ENCODE measurements at places on chromosomes 7 and 10. TPM values are rescaled to one million over a fixed set of nuclear protein-coding genes. Genes with fewer than 3 reads are reported as not detected.
A peak's percentile ranks its signal among the peaks of the same experiment; 100 is the strongest.

Gene AKR1C8
- polyA plus RNA-seq: not detected

Gene NPY4R2
- not detected for polyA plus RNA-seq

Gene ASB10
- not detected for polyA plus RNA-seq

Gene WDFY4
- polyA plus RNA-seq: not detected

Gene PTEN
- 4.2 TPM for polyA plus RNA-seq

Gene ZNF488
- polyA plus RNA-seq: 9.6 TPM

Gene CABCOCO1
- polyA plus RNA-seq: not detected

DNA sequence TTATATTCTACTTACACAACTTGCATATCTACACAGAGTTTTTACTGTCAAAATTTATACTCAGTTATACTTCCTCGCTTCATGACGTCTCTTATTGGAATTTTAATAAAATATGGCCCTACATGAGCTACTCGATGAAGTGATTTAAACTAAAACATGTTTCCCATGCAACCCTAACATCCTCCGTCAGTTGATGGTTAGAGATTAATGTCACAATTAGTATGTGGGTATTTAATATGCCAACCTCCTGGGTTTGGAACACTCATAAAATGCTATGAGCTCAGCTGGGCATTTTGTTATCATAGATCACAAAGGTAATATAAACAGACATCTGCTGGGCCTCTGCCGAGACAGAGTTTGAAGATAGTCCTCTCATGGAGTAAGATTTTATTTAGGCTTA, 66.5 kb downstream of the GNAT3 start:
- no peak overlapping the region for H3K4me3 ChIP-seq
- H3K4me1 ChIP-seq: no peaks in the 10 kb centered on the region
- H3K36me3 ChIP-seq: no peaks in the 10 kb centered on the region
- no peak overlapping the region for H3K27ac ChIP-seq
- no peak for DNase-seq

GRCh38 chr10:71211775-71212317, 524 bp upstream of the UNC5B start:
- H3K27ac ChIP-seq: no peak overlapping the region
- H3K4me1 ChIP-seq: peaks cover 24% of the 10 kb centered on the region
- H3K36me3 ChIP-seq: no peaks in the 10 kb centered on the region
- H3K4me3 ChIP-seq: peak overlapping the region; percentile 38

DNA sequence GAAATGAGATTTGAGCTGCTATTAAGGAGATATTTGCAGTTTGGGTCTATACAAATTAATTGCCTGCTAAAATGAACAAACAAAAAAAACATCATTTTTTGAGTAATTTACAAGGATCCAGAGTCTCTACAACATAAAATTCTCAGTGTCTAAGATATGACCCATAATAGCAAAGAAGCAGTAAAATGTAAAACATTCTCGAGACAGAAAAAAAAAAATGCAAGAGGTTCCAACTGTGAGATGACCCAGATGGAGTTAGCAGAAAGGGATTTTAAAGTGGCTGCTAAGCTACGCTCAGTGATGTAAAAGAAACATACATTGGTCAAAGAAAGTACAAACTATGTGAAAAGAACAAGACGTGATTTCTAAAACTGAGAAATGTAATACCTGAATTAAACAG, 471.0 kb downstream of the SH2D4B start:
- no peaks in the 10 kb centered on the region for H3K36me3 ChIP-seq
- no peaks in the 10 kb centered on the region for H3K4me1 ChIP-seq
- H3K4me3 ChIP-seq: no peak overlapping the region
- H3K27ac ChIP-seq: no peak overlapping the region
- no peaks in the 10 kb centered on the region for H3K27me3 ChIP-seq
- DNase-seq: no peak

GRCh38 chr10:118943253-118943652, 86.3 kb upstream of the NANOS1 start:
- no peaks in the 10 kb centered on the region for H3K36me3 ChIP-seq
- H3K4me1 ChIP-seq: peaks cover 6% of the 10 kb centered on the region
- H3K27me3 ChIP-seq: no peaks in the 10 kb centered on the region
- no peak for DNase-seq

GRCh38 chr7:24381894-24382505, 98.0 kb downstream of the NPY start:
- H3K36me3 ChIP-seq: no peaks in the 10 kb centered on the region
- H3K27me3 ChIP-seq: no peaks in the 10 kb centered on the region
- no peak for DNase-seq

DNA sequence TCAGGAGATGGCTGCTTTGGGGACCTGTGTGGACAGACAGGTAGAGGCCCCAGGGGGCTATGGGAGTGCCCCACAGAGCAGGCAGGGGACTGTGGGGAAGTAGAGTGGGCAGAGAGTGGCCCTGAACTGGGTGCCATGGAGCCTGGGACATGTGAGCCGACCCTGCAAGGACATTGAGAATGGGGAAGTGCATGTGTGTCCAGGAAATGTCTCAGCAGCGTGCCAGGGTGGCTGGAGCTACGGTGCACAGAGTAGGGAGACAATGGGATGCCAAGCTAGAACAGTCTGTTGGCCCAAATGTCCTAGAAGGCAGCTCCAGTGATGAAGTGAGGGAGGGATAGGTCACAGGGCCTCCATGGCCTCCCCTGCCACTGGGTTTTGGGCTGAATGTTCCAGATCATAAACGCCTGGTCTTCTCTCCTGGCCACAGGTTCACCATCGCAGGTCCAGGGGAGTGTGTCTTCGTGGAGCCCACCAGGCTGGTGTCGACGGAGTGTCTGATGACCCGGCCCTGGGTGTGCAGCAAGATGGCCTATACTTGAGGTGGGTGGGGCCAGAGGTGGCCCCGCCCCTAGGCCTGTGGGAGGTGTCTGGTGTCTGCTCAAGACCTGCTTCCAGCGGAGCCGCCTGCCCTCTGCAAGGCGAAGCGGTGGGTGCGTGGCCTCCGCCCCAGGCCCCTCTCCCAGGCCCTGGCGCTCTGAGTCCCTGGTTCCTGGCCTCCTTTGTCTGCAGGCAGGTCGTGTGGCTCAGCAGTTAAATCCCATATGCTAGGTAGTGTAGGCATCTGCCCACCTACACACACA, 20.5 kb downstream of the CLEC2L start:
- H3K4me3 ChIP-seq: no peak overlapping the region
- no peak overlapping the region for H3K27ac ChIP-seq
- DNase-seq: no peak
- no peaks in the 10 kb centered on the region for H3K27me3 ChIP-seq
- H3K36me3 ChIP-seq: no peaks in the 10 kb centered on the region

DNA sequence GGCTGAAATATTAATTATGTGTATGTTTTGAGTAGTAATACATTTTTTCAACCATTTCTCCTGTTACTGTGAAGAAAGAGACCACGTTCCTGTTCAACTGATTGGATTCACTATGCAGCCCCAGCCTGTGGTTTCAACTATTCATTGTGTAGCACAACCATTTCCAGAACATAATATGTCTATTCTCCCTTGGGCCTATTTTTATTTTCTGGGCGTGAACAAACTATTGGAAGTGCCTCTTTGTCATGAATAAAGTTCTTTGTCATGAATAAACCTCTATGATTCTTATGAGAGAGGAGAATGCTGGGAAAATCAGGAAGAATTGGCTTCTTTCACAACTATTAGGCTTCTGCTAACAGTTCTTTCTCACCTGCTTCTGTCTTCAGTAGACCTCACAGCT, 152.4 kb downstream of the GNAT3 start:
- no peaks in the 10 kb centered on the region for H3K4me1 ChIP-seq
- H3K27me3 ChIP-seq: no peaks in the 10 kb centered on the region
- H3K4me3 ChIP-seq: no peak overlapping the region
- no peak overlapping the region for H3K27ac ChIP-seq
- DNase-seq: no peak
- no peaks in the 10 kb centered on the region for H3K36me3 ChIP-seq

DNA sequence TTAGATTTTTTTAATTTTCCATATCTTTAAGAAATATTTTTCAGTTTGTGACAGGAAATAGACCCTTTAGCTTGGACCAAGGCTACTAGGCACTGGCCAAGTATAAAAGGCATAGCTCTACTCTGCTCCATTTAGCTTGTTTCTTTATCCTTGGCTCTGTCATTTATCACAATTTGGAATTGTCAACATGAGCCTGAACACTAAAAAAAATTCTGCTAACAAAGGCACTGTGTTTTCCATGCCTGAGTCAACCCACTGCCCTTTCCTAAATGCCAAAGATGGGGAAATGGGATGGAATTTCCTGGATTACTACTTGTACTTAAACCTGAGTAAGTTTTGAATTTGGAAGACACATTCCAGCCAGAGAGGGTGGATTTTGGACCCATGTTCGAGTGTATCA, 128.4 kb downstream of the NSUN6 start:
- H3K27ac ChIP-seq: no peak overlapping the region
- H3K27me3 ChIP-seq: no peaks in the 10 kb centered on the region
- H3K4me1 ChIP-seq: no peaks in the 10 kb centered on the region
- no peak overlapping the region for H3K4me3 ChIP-seq
- H3K36me3 ChIP-seq: no peaks in the 10 kb centered on the region
- DNase-seq: no peak

DNA sequence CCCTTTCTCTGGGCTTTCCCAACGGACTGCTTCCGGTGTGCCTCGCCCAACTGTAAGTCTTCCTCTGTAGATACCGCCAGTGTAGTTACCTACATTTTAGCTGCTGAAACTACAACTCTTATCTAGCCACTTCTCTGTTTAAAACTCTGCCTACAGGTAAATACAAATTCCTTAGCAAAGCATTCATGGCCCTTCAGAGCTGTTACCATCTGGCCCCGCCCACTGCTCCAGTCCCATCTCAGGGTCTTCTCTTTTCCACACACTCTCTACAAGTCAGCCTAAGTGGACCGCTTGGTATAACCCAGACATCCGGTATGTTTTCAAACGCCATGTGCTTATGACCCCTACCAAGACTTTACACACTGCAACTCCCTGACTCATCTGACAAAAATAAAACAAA, 41.0 kb upstream of the LAMB4 start:
- no peak overlapping the region for H3K27ac ChIP-seq
- H3K4me1 ChIP-seq: no peaks in the 10 kb centered on the region
- no peak for DNase-seq
- no peaks in the 10 kb centered on the region for H3K27me3 ChIP-seq

GRCh38 chr7:2886900-2887299, 42.8 kb upstream of the GNA12 start:
- H3K27me3 ChIP-seq: no peaks in the 10 kb centered on the region
- no peak overlapping the region for H3K27ac ChIP-seq
- H3K4me3 ChIP-seq: no peak overlapping the region
- H3K4me1 ChIP-seq: peaks cover 7% of the 10 kb centered on the region
- no peaks in the 10 kb centered on the region for H3K36me3 ChIP-seq

DNA sequence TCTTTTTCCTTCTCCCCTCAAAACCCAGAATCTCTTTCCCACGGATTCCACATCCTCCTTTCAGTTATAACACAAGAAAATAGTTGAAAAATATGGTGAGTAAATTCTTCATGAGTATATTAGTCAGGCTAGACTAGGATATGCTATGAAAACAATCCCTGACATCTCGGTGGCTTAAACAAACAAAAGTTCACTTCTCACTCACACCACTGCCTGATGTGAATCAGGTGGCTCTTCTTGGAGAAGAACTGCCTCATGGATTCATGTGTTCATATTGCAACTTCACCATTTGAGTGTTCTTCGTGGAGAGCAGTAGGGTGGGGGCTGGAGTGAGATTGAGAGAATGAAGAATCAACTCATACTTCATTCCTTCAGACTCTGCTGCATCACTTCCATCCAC, 204.1 kb downstream of the PHF14 start:
- no peaks in the 10 kb centered on the region for H3K4me1 ChIP-seq
- DNase-seq: no peak
- H3K27ac ChIP-seq: no peak overlapping the region
- H3K4me3 ChIP-seq: no peak overlapping the region
- peaks cover 1% of the 10 kb centered on the region for H3K27me3 ChIP-seq

GRCh38 chr10:107085665-107086525, 78.6 kb downstream of the SORCS1 start:
- no peaks in the 10 kb centered on the region for H3K4me1 ChIP-seq
- H3K27ac ChIP-seq: no peak overlapping the region
- DNase-seq: no peak
- no peaks in the 10 kb centered on the region for H3K36me3 ChIP-seq
- H3K4me3 ChIP-seq: no peak overlapping the region

- peaks cover 11% of the 10 kb centered on the region for H3K27me3 ChIP-seq
- DNase-seq: no peak
- peaks cover 3% of the 10 kb centered on the region for H3K36me3 ChIP-seq
- H3K4me3 ChIP-seq: no peak overlapping the region
- H3K4me1 ChIP-seq: peaks cover 15% of the 10 kb centered on the region
These were observed 6.2 kb downstream of the VIPR2 start for GRCh38 chr7:159138508-159138907.

DNA sequence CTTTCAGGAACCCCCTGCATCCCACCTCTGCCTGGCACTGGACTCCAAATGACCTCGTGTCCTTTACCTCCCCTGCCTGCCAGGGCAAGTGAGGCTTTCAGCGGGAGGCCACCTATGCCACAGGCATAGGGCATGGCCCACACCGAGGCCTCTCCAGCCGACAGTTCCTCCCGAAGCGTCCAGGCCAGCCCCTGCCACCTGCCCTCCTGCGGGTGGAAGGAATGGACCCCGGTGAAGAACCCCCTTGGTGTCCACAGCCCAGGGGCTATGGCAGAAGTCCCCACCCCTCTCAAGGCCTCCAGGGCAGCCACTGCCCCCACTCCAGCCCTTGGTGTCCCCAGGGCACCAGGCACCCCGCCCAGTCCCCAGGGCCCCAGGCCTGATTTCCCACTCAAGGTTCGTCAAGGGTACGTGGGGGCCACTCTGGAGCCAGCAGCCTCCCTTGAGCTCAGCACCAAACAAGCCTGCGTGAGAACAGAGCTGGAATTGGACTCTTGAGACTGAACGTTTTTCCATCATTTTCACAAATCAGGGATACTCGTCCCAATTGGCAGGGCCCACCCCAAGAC, 3.1 kb downstream of the FUOM start:
- H3K4me3 ChIP-seq: no peak overlapping the region
- H3K4me1 ChIP-seq: no peaks in the 10 kb centered on the region
- peaks cover 11% of the 10 kb centered on the region for H3K27me3 ChIP-seq

- DNase-seq: no peak
- H3K27ac ChIP-seq: no peak overlapping the region
- no peaks in the 10 kb centered on the region for H3K4me1 ChIP-seq
- H3K4me3 ChIP-seq: no peak overlapping the region
These were observed 227.4 kb upstream of the SORCS1 start for GRCh38 chr10:107391901-107392300.

DNA sequence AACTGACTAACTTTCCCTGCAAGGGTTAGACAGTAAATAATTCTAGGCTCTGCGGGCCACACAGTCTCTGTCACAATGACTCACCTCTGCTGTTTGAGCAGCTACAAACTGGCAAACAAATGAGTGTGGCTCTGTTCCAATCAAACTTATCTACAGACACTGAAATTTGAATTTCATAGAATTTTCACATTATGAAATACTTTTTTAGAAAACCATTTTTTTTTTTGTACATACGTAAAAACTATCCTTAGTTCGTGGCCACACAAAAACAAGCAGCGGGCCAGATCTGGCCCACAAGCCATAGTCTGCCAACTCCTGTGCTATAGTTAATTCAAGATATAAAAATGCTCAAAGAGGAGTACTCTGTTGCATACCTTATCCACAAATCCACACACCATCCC, 32.6 kb downstream of the PIP4K2A start:
- no peak overlapping the region for H3K4me3 ChIP-seq
- no peaks in the 10 kb centered on the region for H3K27me3 ChIP-seq
- peaks cover 7% of the 10 kb centered on the region for H3K4me1 ChIP-seq
- H3K27ac ChIP-seq: no peak overlapping the region
